D721Med (cell line): ENCODE measurements at places on chromosomes 12 and 14.

GRCh38 chr12:22463306-22463705 lies 81.0 kb downstream of the C2CD5 start:
- no peak for DNase-seq

DNA sequence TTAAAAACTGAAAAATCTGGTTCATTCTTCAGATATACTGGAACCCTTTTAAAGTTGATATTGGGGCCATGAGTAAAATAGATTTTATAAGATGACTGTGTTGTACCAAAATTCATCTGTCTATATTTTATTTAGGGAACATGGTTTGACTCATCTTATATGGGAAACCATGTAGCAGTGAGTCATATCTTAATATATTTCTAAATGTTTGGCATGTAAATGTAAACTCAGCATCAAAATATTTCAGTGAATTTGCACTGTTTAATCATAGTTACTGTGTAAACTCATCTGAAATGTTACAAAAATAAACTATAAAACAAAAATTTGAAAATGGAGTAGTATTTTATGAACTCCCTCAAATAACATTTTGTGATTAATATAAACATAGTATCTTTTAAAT lies 14.2 kb downstream of the PTGER2 start:
- no peak for DNase-seq

DNA sequence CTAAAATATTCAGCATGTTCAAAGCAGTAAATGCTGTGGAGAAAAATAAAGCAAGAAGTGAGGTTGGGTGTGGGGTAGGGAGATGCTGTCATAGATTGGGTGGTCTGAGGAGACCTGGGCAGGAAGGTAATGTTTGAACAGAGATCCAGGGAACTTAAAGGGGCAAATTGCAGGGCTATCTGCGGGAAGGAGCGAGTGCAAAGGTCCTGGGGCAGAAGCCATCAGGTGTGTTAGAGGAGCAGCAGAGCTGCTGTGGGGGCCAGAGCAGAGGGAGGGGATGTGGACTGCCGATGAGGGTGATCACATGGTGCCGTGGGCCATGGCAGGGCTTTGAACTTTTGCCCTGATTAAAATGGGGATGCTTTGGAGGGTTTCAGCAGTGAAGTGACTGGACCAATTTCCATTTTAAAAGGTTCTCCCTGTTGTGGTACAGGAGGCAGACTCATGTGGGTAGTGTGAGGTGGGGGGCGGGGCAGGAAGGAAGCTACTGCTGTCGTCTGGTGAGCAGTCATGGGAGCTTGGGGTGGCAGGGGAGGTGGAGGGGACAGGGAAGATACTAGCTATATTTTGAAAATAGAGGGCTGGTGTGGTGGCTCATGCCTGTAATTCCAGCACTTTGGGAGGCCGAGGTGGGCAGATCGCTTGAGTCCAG lies 145.0 kb downstream of the AACS start:
- no peak for DNase-seq

DNA sequence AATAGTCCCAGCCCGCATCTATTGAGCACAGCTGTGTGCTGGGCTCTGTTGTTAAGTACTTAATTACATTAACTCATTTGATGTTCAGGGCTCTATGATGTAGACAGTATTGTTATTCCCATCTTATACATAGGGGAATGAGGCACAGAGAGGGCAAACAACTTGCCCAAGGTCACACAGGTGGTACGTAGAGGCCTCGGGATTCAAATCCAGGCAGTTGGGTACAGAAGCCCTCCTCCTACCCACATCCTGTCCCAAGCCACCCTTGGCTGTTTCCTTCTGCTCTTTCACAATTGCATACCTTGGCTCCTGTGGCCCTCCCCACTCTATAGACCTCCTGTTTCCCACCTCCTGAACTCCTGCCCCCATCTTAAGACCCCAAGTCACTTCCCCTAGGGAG lies 10.0 kb upstream of the GPR68 start:
- DNase-seq = no peak

GRCh38 chr12:54033106-54033979 lies 493 bp downstream of the HOXC5 start:
- DNase-seq = no peak

- DNase-seq = no peak
These were observed 7.8 kb downstream of the HOXC5 start for GRCh38 chr12:54040648-54041047.

DNA sequence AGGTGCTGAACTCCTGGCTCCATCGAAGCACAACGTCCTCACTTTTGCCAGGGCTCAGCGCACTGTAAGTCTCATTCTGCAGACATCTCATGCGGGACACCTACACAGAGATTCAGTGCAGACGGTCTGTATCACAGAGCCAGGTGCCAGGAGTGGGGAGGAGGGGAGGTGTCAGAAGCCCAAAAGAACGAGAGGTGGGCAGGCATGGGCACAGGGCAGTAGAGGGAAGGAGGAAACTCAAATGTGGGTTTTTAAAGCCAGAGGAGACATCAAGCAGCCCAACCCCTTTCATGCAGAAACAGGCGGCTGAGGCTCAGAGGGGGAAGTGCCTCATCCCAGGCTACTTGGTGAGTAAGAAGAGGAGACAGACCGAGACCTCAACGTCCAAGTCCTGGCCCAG lies 2.5 kb upstream of the LPAR5 start:
- no peak for DNase-seq

GRCh38 chr12:466039-466438 lies 6.3 kb downstream of the B4GALNT3 start:
- no peak for DNase-seq

DNA sequence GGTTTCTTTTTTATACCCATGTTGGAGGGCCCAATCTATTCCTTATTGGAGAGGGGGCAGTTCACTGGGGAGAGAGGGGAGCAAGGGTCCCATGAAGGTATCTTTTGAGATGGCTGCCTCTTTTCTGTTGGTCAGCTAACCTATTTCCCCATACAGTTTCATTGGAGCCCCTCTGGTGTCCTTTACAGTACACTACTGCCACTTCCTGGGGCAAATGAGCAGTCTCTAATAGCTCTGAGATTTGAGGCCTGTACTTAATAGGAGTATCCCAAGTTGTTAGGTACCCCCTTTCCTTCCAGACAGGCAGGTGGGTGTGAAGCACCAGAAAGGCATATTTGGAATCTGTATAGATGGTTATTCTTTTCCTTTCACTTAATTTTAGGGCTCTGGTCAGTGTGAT lies 41.3 kb upstream of the RNU6-8 start:
- DNase-seq = no peak

GRCh38 chr12:104003596-104003995 lies 37.9 kb downstream of the TDG start:
- no peak for DNase-seq

DNA sequence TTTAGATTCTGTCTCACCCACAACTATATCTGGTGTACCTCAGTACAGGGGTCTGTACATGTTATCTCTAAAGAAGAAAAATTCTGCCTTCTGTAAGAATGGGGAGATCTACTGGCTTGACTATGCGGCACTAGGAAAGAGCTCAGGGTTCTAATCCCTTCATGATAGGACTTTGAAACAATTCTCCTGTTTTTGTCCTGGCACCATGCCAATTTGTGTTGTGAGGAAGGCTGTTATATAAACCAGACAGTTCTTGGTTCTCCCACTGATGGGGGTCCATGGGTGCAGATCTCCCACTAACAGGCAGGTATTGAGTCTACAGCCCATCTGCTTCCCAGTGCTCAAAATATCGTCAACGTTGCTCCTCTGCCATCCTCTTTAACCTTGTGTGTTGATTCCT lies 883.7 kb downstream of the GALC start:
- no peak for DNase-seq

GRCh38 chr12:105928436-105928835 lies 210.3 kb downstream of the NUAK1 start:
- no peak for DNase-seq

DNA sequence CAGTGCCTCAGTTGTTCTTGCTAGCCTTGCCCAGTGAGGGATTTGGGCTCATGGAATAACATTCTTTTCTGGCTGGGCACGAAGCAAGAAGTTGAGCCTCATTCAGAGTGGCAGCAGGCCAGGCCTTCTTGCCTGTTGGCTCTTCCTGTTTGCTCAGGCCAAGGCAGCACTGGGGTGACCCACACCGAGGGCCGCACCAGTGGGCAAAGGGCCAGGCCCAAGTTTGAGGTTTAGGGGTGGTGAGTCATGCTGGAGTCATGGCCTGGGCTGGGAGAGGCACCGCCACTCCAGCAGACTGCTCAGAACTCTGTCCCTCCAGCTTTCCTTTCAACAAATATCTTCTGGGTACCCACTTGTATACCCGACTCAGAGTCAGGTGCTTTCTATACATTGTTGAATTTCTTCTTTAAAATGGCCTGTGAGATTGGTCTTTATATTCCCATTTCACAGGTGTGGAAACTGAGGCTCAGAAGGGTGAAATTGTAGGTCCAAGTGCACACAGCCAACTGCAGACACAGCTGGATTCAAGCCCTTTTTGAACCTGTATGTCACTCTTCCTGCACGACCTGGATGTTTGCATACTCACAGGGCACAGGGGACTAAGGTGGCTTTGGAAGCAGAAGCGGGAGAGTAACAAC lies 279.4 kb downstream of the FOXN3 start:
- no peak for DNase-seq

- no peak for DNase-seq
These were observed 315.4 kb downstream of the DPF3 start for GRCh38 chr14:72578514-72578913.

GRCh38 chr14:81400852-81401251 lies 728 bp upstream of the STON2 start:
- DNase-seq = no peak

GRCh38 chr14:75310295-75311111 lies 31.9 kb downstream of the FOS start:
- no peak for DNase-seq

DNA sequence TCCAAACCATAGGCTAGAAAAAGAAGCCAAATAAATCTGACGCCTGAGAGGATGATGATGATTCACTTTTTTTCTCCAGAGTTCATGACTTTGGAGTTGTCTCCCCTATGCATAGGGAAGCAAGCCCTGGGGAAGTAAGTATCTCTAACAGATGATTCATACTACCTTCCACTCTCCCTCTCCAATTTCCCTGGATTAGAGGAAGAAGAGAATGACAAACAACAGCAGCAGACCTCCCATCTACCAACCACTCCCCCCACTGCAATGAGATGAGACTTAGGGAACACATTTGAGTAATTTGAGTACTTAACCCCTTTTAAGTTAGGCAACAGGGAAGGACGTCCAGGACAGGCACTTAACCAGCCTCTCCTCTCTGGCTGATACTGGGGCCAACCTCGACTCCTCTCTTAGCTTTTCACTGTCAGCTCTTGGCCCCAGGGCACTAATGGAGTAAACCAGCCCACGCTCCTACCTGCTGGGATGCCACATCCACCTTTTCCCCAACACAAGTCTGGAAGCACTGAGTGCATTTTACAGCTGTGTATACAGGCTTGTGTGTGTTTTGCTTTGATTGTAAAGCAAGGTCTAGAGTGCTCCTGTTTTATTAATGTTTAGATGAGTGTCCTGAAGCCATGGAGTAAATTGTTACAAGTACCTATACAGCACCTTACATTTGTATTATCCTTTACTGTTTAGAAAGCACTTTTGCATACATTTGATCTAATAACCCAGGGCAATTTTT lies 180.7 kb downstream of the PHLDA1 start:
- no peak for DNase-seq

GRCh38 chr12:2169940-2170339 lies 117.2 kb downstream of the CACNA1C start:
- DNase-seq = no peak

DNA sequence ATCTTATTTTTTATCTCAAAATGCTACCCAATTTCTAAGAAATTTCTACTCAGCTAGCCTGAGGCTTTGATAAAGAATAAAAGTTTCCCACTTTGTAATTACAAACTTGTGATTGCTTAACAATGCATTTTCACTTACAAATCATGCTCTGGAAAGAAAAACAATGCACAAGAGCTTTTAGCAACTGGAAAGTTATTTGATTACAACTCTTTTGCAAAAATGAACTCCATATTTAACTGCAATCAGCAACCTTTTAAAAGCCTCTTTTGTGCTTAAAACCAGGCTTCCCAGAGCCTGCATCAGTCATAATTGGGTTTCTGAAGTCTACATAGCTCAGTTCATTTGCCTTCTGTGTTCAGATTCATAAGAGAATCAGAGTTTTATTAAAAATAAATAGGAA lies 395.2 kb downstream of the PAWR start:
- DNase-seq = no peak

GRCh38 chr14:93322929-93323599 lies 9.8 kb downstream of the BTBD7 start:
- DNase-seq = no peak

GRCh38 chr14:74574090-74574433 lies 38.0 kb downstream of the LTBP2 start:
- no peak for DNase-seq

DNA sequence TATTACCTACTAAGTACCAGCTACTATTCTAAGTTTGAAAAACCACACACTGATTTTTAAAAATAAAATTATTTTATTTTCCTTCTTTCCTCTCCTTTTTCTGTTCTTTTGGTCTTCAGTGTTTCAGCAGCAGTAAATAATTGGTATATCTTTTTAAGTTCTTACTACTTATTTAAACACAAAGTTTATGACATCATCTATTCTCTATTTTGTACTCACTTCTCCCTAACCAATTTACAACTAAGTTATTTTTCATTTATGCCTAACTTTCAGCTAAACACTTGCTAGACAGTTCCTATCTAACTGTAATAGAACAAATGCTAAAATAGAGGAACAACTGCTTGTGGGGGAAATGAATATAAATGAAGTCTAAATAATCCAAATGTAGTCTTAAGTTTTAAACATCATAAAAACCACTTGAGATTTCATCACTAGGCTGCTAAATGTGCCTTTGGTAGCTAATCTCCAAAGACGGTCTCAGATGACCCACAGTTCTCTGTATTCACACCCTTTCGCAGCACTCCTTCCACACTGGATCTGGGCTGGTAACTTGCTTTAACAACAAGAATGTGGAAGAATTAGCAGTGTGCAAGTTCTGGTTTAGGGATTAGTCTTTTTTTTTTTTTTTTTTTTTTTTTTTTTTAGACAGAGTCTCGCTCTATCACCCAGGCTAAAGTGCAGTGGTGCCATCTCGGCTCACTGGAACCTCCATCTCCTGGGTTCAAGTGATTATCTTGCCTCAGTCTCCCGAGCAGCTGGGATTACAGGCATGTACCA lies 41.0 kb downstream of the TFCP2 start:
- no peak for DNase-seq

GRCh38 chr14:44341116-44341515 lies 166.0 kb downstream of the FSCB start:
- no peak for DNase-seq

DNA sequence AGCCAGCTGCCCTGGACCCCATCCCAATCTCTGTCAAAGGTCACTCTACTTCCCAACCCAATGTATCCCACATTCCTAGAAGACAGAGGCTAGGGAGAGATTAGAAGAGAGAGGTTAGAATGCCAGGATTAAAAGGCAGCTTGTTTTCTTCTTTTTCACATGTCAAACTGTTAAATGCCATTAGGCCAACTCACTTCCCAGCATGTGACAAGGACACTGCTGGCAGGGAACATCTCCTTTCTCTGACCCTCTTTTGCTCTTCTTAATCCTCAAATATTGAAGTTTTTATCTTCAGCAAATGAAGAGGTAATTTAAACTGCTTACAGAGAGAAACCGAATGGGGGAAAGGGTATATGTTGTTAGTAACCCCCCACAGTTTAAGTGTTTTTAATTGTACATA lies 89.1 kb downstream of the BBS10 start:
- no peak for DNase-seq

- no peak for DNase-seq
These were observed 77.1 kb downstream of the PLEKHG7 start for GRCh38 chr12:92779902-92780301.
